Inflammatory macrophage (primary cell): ENCODE measurements at places on chromosomes 11 and 22.
A peak's percentile ranks its signal among the peaks of the same experiment; 100 is the strongest.

GRCh38 chr11:614021-614622 lies 1.6 kb downstream of the IRF7 start:
- no peak for DNase-seq

- DNase-seq = no peak
These were observed 224.3 kb downstream of the DSCAML1 start for GRCh38 chr11:117572671-117573070.

DNA sequence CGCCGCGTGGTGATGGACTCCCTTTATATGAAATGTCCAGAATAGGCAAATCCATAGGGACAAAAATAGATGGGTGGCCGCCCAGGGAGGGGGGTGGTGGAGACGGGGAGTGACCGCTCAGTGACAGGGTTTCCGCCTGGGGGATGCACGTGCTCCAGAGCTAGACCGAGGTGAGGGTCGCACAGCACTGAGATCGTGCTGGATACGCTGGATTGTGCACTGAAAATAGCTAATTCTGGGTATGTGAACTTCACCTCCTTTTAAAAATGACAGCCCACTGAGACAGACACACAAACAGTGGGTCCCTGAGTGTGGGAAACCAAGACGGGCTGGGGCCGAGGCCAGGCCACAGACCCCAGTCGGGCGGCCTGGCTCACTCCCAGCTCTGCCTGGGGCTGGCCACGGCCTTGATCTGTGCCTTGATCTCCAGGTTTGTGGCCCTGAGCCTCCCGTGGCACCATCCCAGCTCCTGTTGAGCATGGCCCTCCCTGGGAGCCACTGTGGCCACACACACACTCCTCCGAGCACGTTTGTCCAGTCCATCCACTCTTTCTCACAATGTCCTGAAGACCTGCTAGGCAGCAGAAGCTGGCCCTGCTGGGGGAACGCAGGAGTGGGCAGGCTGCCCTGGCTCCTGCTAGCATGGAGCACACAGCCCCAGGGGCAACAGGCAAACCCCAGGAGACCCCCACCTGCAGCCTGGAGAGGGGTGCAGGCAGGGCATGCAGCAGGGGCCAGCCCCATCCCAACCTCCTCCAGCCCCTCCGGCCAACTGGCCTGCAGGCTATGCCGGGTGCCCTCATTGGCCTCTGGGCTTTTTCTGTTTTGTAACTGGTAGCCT lies 41.0 kb upstream of the TH start:
- DNase-seq = no peak

GRCh38 chr11:9808943-9809342 lies 145.1 kb downstream of the SWAP70 start:
- no peak for DNase-seq

DNA sequence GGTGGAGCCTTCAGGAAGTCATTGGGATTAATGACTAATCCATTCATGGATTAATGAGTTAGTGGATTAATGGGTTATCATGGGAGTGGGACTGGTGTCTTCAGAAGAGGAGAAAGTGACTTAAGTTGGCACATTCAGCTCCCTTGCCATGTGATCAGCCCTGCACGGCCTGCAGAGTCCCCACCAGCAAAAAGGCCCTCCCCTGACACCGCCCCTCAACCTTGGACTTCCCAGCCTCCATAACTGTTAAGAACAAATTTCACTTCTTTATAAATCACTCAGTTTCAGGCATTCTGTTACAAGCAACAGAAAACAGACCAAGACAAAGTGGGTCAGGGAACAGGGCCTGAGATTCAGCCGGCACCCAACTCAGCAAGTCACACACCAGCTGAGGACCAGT lies 85.3 kb downstream of the MICAL3 start:
- no peak for DNase-seq

GRCh38 chr11:64868904-64869570 lies 9.4 kb downstream of the EHD1 start:
- DNase-seq = no peak

GRCh38 chr11:26201411-26201810 lies 130.5 kb upstream of the ANO3 start:
- DNase-seq = no peak

GRCh38 chr11:38835966-38836365 lies 2237.9 kb upstream of the RAG2 start:
- DNase-seq = no peak

- no peak for DNase-seq
These were observed 541.9 kb upstream of the CADM1 start for GRCh38 chr11:116046127-116046526.

DNA sequence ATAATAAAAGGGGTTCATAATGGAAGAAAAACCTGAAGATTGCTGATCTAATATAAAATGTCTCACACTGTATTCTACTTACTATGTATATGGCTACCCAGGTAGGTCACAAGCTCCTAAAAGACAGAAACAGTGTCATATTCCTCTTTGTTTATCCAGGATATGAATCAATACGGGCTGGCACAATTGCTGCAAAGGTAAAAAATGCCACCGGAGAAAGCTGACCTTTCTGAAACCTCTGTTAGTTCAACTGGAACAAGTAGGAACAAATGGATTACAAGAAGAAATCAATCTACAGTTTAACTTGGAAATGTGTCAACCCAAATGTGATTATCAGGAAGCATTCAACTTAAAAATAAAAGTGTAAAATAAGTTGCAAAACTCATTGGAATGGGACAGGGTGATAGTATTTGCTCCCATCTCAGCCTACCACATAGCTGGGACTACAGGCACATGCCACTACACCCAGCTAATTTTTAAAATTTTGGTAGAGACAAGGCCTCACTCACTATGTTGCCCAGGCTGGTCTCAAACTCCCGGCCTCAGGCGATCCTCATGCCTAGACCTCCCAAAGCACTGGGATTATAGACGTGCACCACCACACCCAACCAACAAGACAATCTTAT lies 27.6 kb downstream of the SLC35F2 start:
- DNase-seq = no peak

GRCh38 chr22:26327306-26327705 lies 101.8 kb upstream of the ASPHD2 start:
- no peak for DNase-seq

DNA sequence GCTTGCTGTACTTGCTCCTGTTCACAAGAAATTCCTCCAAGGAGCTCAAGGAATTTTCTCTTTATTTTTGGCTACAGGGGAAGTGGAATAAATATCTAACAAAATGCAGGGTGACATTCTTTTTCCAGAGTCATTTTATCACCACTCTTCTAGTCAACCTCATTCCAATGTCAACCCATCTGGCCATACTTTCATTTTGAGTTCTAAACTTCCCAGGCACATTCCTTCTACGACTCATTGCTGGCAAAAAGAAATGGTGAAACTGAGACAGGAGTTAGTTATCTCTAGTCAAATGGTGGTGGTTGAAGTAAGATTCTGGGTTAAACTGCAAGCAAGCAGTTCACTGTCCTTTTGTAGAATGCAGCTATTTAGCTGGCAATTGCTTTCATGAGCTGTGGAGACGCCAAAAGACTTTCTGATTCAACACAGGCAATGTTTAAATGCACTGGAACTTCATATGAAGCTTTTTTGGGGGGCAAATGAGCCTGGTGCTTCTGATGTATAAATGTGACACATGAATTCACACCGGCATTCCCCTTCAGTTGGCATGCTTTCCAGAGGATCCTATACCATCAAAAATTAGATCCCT lies 304.6 kb downstream of the CADM1 start:
- DNase-seq = no peak

DNA sequence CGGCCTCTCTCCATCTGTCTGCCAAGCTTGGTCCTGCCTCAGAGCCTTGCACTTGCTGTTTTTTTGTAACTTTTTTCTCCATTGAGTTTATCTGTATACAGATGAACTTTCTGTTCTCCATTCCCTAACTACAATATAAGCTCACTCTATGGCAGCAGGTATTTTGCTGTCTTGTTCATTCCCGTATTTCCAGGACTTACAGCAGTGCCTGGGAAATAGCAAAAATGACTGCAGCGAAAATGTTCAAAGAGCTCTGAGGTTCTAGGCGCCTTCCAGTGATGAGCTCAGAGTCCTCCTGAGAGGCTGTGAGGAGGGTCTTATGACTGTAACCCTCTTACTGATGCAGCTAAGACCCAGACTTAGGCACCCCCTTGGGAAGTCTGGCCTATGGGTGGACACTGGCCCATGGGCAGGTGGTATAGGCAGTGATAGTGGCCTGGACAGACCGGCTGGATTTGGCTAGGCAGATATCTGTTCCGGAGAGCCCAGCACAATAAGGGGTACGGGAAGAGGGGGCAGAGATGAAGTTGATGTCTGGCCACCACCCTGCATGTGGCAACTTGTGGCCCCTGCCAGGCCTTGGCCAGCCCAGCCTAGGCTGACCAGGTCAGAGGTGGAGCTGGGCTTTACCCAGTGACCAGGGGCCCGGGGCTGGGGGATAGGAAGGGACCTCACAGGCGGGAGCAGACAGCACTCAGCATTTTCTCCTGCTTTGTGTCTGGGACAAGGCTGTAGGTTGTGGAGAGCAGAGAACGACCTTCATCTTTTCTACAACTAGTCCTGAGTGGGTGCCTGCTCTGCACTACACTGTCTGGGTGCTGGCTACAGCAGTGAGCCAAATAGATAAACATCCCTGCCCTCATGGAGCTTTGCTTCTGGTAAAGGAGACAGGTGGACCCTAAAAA lies 4.6 kb downstream of the ATF4 start:
- DNase-seq = no peak

- no peak for DNase-seq
These were observed 69.4 kb upstream of the SC5D start for GRCh38 chr11:121223161-121223560.

- DNase-seq = no peak
These were observed 13.7 kb downstream of the GDPD4 start for GRCh38 chr11:77287615-77288273.

DNA sequence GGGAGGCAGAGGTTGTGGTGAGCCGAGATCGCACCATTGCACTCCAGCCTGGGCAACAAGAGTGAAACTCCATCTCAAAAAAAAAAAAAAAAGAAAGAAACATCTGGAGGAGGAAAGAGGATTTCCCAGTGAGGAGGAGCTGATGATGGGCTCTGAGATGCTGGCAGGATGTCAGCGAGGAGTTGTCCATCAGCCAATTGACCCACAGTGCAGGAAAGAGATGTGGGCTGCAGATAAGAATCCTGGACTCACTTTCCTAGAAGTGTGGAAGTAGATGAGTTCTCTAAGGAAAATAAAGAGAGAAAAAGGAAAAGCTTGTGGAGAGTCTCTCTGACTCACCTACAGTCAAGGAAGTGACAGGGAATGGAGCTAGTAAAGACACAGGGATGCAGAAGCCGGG lies 9.7 kb downstream of the IZUMO1R start:
- no peak for DNase-seq

DNA sequence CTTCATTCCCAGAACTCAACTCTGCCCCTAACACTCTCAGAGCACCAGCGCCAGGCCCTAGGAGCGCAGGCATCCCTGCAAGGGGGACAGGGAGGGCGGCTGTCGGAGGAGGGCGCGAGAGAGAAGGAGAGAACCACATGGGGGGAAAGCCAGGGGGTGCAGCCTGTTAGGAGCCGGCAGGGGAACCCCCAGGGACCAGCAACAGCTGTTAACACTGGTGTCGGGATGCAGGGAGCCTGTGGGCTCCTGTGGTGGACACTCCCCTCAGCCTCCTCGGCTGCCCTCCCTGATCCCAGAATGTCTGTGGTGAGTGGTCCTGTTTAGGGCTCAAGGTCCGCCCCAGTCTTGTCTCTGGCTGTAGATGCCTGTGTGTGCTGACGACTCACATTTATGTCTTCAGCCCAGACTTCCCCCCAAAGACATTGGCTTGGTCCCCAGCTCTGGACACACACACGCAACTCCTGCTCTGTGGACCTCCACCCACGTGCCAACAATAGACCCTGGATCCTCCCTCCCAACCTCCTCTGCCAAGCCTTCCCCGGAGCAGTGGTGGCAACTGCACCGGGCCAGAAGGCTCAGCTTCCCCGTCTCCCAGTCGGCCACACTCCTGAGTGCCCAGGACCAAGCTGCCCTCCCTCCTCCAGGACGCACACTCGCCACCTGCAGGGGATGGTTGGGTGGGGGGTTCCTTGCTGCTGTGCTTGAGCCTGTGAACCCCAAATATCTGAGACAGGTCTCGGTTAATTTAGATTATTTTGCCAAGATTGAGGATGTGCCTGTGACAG lies 817 bp upstream of the IFITM5 start:
- no peak for DNase-seq

- no peak for DNase-seq
These were observed 60.6 kb upstream of the PPP6R3 start for GRCh38 chr11:68399916-68400315.

- DNase-seq = no peak
These were observed 413.7 kb downstream of the TMEM135 start for GRCh38 chr11:87451395-87451794.

GRCh38 chr11:8090756-8091155 lies 9.7 kb downstream of the TUB start:
- no peak for DNase-seq

DNA sequence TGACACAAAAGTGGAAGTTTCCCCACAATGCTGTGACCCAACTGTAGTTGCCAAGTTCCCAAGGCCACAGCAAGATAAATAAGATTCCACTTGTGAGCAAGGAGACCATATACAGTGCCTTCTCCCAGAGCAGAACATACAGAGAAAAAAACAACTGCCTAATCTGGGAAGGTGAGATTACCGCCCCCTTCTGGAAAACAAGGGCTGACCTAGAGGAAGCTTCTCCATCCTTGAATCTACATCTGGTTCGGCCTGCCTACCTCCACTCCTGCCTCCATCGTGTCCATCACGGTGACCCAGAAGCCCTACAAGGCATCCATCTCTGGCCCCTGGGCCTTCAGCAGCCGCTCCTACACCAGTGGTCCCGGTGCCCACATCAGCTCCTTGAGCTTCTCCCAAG lies 6.1 kb upstream of the RNASEH2C start:
- DNase-seq = peak; percentile 34

GRCh38 chr11:119550053-119550752 lies 127.2 kb upstream of the THY1 start:
- peak; percentile 28 for DNase-seq

DNA sequence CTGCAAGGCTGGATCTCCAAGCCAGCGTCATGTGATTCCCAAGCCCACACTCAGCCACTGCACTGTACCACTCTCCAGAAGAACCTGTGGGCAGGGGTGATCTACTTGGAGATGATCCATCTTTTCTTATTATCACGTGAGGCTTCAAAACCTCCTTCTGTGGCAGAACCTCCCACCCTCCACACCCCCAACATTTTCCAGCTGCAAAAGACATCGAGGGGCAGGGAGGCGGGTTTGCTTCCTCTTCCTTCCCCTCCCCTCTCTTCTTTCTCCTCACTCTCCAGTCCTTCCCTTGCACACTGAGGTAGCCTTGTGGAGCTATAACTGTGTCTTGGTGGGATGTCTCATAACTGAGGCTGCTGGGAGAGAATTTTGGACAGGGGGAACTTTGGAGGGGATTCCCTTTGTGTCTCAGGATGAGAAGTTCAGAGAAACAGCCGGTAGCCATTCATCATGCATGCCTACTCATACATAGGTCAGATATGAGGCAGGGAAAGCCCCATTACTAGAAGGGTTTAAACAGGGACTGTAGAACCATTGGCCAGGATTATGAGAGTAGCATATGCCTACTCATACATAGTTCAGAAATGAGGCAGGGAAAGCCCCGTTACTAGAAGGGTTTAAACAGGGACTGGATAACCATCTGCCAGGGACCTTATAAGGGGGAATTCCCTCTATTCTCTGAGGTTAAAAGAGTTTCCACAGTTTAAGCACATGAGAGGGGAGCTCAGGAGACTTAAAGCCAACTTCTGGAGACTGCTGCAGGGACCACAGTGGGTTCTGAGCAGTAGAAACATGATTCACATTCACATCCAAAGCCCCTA lies 420.7 kb upstream of the CADM1 start:
- DNase-seq = peak; percentile 51
